ENCODE measurements at places on chromosomes 11 and 22.

DNA sequence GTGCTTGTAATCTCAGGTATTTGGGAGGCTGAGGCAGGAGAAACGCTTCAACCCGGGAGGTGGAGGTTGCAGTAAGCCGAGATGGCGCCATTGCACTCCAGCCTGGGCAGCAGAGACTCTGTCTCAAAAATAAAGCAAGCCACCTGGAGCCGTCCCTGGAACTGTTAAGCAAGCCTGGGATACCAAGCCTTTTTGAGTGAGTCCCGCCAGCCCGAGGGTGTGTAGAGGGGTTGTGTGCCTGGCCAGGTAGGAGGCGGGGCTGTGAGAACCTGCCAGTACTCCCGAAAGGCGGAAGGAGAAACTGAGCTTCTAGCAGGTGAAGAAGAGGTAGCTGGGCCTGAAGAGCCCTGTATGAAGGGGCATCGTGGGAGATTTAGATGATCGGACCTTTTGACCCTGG is 52.4 kb downstream of the TRIOBP start:
- DNase-seq: no peak

GRCh38 chr11:122242731-122243130 is 126.7 kb upstream of the BLID start:
- DNase-seq: no peak

- DNase-seq: no peak
These were observed 14.8 kb downstream of the CD6 start for GRCh38 chr11:60985991-60986915.

- no peak for DNase-seq
These were observed 585 bp downstream of the CYB5R3 start for GRCh38 chr22:42648368-42649245.
